ENCODE measurements at places on chromosomes 4 and X.

GRCh38 chr4:120749445-120750151, 172.9 kb downstream of the PRDM5 start:
- DNase-seq, result no peak

GRCh38 chr4:101126059-101126458, 221.3 kb downstream of the PPP3CA start:
- DNase-seq, result no peak

- no peak for DNase-seq
Observed at GRCh38 chr4:78584863-78585547, 33.4 kb downstream of the ANXA3 start.

GRCh38 chr4:129246910-129247461, 151.0 kb downstream of the C4orf33 start:
- DNase-seq, result no peak

GRCh38 chr4:23233596-23233995, 540.9 kb downstream of the GBA3 start:
- no peak for DNase-seq

GRCh38 chr4:7890635-7891393, 48.8 kb downstream of the AFAP1 start:
- no peak for DNase-seq

DNA sequence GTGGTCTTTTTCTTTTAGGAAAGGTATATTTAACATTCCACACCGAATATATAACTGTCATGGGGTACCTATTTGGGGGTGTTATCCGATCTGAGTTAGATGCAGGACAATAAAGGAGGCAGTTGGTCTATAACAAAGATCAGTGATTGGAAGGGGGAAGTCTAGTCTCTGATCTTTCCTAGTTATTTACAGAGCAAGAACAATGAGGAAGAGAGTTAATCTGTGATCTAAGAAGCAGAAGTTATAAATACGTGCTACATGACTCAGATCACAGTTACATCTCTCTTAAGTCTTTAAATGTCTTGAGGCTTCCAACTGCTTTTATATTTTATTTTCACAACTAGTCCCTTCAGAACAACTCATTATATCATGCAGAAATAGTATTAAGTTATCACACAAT, 33.2 kb upstream of the ARMCX4 start:
- no peak for DNase-seq
